ENCODE measurements at places on chromosomes 1 and 21. TPM values are rescaled to one million over a fixed set of nuclear protein-coding genes. Genes with fewer than 3 reads are reported as not detected.

GRCh38 chr1:45953934-45954847 is 150.8 kb downstream of the MAST2 start:
- peak; percentile 36 for DNase-seq

DNA sequence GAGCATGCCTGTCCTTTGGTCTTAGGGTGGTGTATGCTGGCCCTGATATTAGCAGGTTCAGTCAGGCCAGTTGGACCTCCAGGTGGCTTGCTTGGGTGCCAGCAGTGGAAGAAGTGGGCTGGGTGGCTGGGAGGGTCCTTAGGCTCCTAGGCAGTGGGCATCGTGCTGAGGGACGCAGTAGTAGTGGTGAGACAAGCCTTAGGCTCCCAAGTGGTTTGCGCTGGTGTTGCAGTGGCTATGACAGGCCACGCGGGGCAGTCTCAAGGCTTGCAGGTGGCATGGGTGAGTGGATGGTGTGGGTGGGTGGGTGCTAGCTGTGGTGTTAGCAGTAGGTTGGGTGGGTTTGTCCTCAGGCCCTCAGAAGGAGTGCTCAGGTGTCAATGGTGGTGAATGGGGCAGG is 162.3 kb downstream of the FMN2 start:
- DNase-seq: no peak

DNA sequence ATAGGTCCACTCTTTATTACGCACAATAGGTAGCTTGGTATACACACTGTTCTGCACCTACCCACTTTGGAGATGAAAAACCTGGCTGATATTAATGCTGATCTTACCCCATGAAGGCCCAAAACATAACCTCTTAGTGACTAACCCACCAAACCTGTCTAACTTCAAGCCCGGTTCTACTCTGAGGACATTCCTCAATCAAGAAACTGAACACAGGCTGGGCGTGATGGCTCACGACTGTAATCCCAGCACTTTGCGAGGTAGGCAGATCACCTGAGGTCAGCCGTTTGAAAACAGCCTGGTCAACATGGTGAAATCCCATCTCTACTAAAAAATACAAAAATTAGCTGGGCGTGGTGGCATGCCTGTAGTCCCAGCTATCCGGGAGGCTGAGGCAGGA is 50.5 kb downstream of the EYA3 start:
- no peak for DNase-seq

DNA sequence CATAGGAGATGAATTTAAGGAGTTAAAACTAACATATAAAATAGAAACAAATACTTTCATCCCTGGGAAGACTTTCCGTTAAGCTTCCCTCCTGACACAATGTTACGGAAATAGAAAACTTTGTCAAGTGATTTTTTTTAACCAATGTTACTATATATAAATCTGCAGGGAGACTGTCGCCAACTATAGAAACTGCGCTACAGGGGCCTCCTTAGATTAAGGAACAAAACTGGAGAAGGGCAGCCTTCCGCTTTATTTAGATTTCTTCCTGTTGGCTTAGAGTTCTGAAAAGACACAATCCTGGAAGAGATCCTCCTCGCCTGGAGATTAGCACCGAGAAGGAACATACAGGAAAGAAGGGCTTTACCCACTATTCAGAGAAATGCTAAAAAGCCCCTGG is 1.5 kb downstream of the MGST3 start:
- no peak for DNase-seq

DNA sequence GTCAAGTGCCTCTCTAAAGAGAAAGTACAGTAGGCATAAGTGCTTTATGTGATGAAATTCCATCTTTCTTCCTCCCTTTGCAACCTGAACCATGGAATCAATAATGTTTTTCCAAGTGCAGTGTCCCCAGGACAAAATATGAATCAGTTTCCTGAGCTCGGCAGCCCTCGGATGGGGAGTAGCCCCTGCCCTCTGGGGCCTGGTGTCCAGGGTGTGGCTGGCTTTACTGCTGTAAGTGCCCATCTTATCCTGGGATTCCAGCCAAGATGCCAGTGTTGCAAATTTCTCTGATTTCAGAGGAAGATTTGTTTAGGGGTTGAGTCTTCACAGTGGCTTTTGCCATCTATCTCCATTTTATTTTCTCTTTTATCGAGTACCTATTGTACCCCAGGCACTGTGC is 40.5 kb upstream of the SRP9 start:
- no peak for DNase-seq

DNA sequence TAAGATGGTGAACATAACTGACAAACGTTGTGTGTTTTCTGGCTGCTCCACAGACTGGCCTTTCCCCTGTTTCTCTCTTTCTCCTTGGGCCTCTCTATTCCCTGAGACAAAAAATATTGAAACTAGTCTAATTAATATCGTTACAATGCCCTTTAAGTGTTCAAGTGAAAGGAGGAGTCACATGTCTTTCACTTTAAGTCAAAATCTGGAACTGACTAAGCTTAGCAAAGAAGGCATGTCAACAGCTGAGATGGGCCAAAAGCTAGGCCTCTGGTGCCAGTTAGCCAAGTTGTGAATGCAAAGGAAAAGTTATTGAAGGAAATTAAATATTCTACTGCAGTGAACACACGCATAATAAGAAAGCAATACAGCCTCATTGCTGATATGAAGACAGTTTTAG is 32.2 kb upstream of the FCRL3 start:
- DNase-seq: no peak

DNA sequence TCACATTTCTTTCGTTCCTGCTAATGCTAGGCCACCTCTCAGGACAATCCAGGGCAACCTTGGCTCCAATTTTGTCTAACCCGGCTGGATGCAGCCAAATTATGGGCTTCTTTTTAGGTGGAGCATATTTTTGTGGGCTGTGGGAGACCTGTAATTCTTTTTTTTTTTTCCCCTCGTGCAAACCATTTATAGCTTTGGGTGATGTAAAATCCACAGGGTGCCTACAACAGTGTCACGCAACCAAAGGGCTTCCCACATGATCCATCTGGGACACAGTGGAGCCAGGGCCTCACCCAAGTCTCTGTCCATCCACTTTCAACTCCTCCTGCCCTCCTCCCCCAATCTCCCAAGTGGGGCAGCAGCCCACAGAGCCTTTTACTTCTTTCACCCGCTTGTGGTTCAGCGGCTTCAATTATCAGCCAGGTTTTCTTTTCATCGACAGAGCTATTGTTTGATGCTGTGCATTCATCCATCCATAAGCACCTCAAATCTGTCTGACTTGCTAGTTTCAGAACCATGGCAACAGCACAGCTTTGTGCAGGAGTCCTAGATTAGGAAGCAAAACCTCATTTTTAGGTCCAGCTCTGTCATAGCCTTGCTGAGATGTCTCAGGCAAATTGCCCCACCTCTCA is 10.0 kb upstream of the OVAAL start:
- no peak for DNase-seq

DNA sequence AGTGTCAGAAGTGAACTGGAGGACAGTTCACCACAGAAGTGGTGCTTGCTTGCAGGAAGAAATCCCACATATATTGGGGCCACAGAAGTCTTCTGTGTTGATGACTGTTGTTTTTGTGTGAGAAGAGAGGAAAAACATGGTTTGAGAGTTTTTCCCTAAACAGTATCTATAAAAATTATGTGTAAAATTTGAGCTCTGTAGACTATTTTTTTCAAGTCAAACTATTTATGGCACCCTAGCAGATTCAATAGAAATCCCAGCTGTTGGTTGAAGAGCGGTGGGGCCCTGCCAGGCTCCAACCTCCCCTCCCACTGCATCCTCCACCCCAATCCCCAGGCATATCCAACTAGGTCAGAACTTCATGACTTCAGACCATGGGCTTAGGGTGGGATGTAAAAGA is 61.6 kb downstream of the NTPCR start:
- DNase-seq: no peak

The F5 gene
- polyA plus RNA-seq: 5.1 TPM

Data from kidney (tissue), 22 donors.